NCI-H2029 treated with DMSO at 0.1 percent for 48 hours (cell line): ENCODE measurements at places on chromosomes 5 and 9.

GRCh38 chr9:104633976-104634520 is 16.0 kb upstream of the OR13C9 start:
- no peak for DNase-seq

GRCh38 chr9:96453625-96454024 is 3.7 kb downstream of the HABP4 start:
- no peak for DNase-seq

DNA sequence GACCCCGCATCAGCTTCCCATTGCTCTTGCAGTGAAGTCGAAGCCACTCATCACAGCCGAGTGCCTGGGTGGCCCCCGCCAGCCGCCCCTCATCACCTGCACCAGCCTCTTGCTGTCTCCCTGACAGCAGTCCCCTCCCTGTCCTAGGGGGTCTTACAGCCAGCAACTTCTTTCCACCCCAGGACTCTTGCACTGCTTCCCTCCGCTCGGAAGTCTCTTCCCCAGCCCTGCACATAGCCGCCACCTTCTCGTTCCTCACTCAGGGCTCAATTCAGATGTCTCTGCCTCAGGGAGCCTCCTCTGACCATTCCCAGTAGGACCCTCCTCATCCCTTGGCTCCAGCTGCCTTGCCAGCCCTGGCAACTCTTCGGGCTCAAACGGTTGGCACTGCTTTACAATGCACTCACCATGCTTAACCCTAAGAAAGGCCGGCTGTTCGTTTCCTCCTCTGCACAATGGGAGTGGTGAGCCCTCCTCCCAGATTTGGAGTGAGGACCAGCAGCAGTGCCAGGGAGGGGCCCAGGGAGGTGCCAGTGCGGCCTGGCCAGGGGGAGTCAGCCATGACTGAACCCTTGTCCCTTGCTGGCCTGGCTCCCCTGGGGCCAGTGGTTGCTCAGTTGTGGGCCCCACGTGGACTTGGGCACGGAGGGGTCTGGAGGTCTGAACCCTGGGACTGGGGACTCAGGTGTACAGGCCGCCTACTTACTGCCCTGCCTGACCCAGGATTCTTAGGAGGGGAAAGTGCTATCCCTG is 6.1 kb downstream of the TCF7 start:
- no peak for DNase-seq

GRCh38 chr9:69931340-69931739 is 110.7 kb downstream of the CFAP95 start:
- no peak for DNase-seq
